Neural crest cell (in vitro differentiated cells): ENCODE measurements at places on chromosomes 5 and 9. TPM values are rescaled to one million over a fixed set of nuclear protein-coding genes. Genes with fewer than 3 reads are reported as not detected.
A peak's percentile ranks its signal among the peaks of the same experiment; 100 is the strongest.

DNA sequence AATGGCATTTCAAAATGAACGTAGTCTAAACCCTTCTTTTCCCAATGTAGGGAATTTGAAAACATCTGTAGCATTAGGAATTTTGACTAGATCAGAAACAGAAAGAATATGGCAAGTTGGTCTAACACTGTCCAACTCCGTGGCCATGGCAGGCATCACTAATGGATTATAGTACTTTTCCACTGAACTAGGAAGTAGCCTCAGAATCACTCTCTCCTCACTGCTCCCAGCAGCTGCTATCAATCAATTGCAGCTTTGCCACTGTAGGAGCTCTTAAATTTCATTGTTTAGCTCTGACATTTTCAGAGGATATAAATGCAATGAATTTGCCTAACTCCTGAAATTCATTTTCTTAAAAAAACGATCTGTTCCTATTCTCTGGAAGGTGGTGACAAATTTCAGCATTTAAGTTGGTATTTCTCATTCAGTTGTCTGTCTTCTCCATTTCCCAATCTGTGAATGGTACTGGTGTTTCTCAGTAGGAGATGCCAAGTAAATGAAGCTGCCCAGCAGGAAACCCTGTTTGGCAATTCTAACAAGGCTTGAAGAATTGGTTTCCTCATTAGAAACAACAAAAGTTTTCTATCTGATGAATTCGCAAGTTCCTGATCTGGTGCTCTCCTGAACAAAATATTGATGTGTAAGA, 64.7 kb downstream of the TLR4 start:
- DNase-seq = no peak
- H3K4me3 ChIP-seq = no peak overlapping the region
- peaks cover 2% of the 10 kb centered on the region for H3K4me1 ChIP-seq
- no peaks in the 10 kb centered on the region for H3K27me3 ChIP-seq

DNA sequence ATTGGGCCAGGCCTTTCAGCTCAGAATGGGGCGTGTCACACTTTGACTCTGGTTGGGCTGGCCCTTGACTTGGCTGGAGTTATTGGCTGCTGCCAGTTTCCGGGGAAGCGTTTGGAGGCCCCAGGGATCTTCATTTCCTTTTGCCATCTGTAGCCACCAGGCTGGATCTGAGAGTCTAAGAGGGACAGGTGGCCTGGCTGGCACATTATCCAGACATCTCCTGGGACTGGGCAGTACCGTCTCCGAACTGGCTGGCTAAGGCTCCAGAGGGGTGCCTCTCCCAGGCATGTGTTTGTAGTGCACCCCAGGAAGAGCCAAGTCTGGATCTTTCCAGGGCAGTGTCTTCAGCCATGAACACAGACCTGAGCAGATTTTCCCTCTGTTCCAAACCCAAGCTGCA, 9.7 kb upstream of the JADE2 start:
- peaks cover 7% of the 10 kb centered on the region for H3K4me1 ChIP-seq
- no peak for DNase-seq
- H3K27me3 ChIP-seq = peaks cover 14% of the 10 kb centered on the region
- H3K27ac ChIP-seq = no peak overlapping the region

DNA sequence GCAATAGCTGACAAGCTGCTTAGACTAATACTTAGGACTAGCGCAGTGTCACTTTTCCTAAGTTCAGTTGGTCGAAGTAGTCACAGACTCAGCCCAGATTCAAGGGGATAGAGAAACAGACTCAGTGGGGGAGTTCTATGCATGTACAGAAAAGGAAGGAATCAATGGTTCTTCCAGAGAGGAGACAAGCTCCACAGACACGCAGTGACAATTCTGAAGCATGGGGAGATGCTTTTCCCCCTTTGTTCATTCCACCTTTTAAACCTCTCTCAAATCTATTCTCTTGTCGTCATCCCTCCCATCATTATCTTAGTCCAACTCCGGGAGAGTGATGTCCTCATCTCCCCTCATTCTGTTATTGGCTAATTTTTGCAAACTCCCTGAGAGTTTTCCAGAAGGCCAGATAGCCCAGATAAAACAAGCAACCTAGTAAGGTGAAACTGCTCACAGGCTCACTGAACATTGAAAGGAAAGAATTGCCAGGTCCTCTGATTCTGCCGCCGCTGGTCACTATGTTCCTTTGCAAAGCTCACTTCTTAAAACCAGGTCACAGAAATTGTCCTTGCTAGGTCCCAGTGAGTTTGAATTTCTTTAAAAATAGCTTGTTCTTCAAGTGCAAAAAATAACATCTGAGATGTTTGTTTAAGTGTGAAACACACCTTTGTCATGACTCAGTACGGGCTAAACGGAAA, 13.4 kb upstream of the STRBP start:
- no peaks in the 10 kb centered on the region for H3K27me3 ChIP-seq
- H3K4me3 ChIP-seq = no peak overlapping the region
- no peak overlapping the region for H3K27ac ChIP-seq
- DNase-seq = no peak

The TTC16 gene
- not detected in 2 replicates for total RNA-seq

DNA sequence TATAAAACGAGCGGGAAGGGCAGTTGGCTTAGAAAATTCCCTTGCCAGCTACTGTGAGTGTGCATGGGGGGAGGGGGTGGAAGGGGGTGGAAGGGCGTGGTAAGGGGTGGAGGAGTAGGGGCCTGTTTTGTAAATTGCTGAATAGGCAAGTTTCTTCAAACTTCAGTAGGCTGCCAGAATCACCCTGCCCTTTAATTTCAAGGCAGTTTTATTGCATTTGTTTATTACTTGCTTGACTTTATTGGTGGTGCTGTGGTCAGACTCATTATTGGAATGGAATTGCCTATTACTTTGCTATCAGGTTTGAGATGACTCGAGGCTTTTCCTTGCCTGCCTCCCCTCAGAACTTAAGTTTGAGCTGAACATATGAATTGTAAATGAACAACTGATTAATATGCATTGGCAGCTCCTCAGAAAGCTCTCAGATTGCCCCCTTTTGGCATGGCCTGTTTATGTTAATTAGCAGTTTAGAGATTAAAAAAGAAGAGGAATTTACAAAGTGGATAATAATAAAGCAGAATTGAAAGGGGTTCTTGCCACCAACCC, 76.0 kb downstream of the SEMA6A start:
- H3K27ac ChIP-seq = no peak overlapping the region
- H3K4me1 ChIP-seq = peaks cover 66% of the 10 kb centered on the region
- peaks cover 31% of the 10 kb centered on the region for H3K36me3 ChIP-seq
- no peak overlapping the region for H3K4me3 ChIP-seq
- no peaks in the 10 kb centered on the region for H3K27me3 ChIP-seq

The PCDHGA12 gene
- 1.5 and 1.8 TPM in 2 replicates for total RNA-seq

GRCh38 chr5:155700333-155700732, 626.6 kb upstream of the SGCD start:
- H3K27me3 ChIP-seq = peaks cover 4% of the 10 kb centered on the region
- H3K36me3 ChIP-seq = no peaks in the 10 kb centered on the region
- no peak overlapping the region for H3K4me3 ChIP-seq
- H3K4me1 ChIP-seq = no peaks in the 10 kb centered on the region

GRCh38 chr5:172637110-172637580, 3.9 kb upstream of the NEURL1B start:
- H3K27me3 ChIP-seq = peaks cover 13% of the 10 kb centered on the region
- H3K4me3 ChIP-seq = no peak overlapping the region
- H3K4me1 ChIP-seq = peaks cover 8% of the 10 kb centered on the region
- H3K36me3 ChIP-seq = no peaks in the 10 kb centered on the region
- DNase-seq = no peak

DNA sequence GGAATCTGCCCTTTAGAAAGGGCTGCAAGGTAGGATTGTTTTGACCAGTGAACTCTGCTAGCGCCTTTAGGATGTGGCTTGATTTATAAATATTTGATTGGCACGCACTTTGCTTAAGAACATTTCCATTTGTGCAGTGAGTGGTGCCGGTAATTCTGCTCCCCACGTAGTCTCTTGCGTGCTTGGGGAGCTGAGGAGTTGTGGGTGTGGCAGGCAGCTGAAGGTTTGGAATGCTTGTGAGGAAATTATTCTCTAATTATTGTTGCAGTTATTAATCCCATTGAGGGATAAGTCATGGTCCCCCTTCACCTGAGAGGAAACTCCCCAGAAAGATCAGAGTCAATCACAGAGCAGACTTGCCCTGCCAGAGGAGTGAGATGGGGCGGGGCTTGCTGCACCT, 76.7 kb downstream of the FGF1 start:
- no peak for DNase-seq
- no peaks in the 10 kb centered on the region for H3K36me3 ChIP-seq
- no peaks in the 10 kb centered on the region for H3K27me3 ChIP-seq
- H3K4me3 ChIP-seq = no peak overlapping the region

GRCh38 chr5:55973296-55973695, 21.5 kb downstream of the IL6ST start:
- no peak overlapping the region for H3K4me3 ChIP-seq
- DNase-seq = no peak
- no peak overlapping the region for H3K27ac ChIP-seq
- peaks cover 5% of the 10 kb centered on the region for H3K36me3 ChIP-seq
- peaks cover 7% of the 10 kb centered on the region for H3K4me1 ChIP-seq

DNA sequence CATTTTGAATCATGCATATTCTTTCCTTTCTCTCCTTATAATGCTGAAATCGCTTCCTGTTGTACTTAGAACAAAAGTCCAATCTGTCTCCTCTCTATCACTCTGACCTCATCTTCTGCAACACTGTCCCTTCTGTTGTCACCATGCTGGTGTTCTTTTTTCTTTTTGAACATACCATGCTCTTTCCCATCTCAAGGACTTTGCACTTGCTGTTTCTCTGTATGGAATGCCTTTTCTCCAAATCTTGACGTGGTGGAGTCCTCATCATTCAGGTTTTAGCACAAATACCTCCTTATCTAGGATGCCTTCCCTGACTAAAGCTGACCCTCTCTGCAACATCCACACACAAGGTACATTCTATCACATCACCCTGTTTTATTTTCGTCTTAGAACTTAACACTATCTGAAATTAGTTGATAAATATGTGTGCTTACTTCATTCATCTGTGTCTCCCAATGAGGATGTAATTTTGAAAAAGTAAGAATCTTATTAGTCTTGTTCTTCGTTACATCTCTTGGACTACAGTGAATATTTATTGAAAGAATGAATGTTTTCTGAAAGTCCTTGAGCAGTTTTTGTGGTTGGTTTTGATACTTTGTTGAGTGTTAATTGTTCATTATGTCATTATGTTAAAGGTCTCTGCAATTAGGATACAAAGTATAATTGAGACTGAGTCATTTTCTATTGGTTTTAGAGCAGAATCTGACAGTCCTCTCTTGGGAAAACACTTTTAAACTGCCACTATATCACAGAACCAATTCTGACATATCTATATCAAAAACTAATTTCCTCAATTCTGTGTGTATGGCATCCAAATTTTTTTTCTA, 145.3 kb upstream of the RASA1 start:
- H3K27me3 ChIP-seq = no peaks in the 10 kb centered on the region
- DNase-seq = no peak
- H3K27ac ChIP-seq = no peak overlapping the region

The TRMO gene
- total RNA-seq = 11.4 and 12.7 TPM in 2 replicates

The PELO gene
- 11.6 and 11.8 TPM in 2 replicates for total RNA-seq

The AIF1L gene
- total RNA-seq = 118 and 122 TPM in 2 replicates

- no peaks in the 10 kb centered on the region for H3K4me1 ChIP-seq
- no peak for DNase-seq
- H3K27me3 ChIP-seq = no peaks in the 10 kb centered on the region
- no peaks in the 10 kb centered on the region for H3K36me3 ChIP-seq
- H3K27ac ChIP-seq = no peak overlapping the region
Measured at GRCh38 chr5:140480310-140481014, 67.0 kb upstream of the EIF4EBP3 start.

DNA sequence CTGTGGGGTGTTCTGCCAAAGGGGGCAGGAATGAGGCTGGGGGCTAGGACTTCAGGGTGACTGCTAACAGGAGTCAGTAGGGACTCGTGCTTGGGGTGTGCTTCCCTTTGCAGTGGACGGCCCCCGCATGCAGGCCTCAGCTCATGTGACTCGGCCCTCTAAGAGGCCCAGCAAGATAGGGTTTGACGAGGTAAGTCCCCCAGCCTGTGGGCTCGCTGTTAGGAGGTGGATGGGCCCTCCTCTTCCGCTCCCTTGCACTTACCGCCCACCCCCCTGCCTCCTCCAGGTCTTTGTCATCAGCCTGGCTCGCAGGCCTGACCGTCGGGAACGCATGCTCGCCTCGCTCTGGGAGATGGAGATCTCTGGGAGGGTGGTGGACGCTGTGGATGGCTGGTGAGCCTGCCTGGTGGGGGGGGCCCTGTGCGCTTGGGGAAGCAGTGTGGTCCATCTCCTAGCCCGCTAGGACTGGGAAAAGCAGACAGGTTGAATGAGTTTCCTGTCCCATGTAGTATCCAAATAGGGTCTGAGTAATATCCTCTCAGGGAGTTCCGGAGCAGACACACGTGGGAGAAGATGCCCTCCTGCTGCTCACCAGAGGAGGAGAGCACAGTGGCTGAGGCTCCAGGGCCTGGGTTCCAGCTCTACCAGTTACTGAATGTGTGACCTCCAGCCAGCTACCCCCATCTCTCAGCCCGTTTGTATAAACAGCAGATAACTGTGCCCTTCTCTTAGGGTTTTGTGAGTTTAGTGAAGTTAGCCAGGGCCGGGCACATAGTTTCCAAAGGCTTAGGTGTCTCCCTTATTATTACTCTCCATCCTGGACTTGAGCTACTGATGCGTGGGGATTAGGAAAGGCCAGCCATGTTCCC, 8.2 kb downstream of the CERCAM start:
- H3K36me3 ChIP-seq = no peaks in the 10 kb centered on the region
- H3K27ac ChIP-seq = peak overlapping the region; percentile 75
- H3K4me3 ChIP-seq = peak overlapping the region; percentile 38
- DNase-seq = no peak
- peaks cover 5% of the 10 kb centered on the region for H3K4me1 ChIP-seq

GRCh38 chr9:127947841-127948710, 10.4 kb upstream of the DPM2 start:
- peaks cover 52% of the 10 kb centered on the region for H3K4me1 ChIP-seq
- no peaks in the 10 kb centered on the region for H3K27me3 ChIP-seq
- H3K36me3 ChIP-seq = peaks cover 4% of the 10 kb centered on the region
- DNase-seq = no peak
- no peak overlapping the region for H3K4me3 ChIP-seq

DNA sequence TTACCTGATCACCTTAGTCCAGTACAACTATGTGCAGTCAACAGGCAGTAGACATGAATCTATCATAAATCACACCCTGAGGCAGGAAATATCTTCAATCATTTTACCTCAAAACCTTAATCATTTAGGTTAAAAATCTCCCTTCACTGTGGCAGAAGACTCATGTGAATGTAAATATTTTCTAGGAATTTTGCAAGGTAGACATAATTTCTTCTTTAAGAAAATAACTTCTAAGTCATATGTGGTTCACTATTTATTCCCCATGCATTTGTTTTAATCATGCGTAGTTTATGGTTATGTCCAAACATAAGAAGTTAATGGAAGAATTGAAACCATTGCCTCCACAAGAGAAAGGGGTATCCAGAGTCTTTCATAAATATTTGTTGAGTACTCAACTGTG, 97.0 kb downstream of the HMHB1 start:
- H3K36me3 ChIP-seq = no peaks in the 10 kb centered on the region
- no peak overlapping the region for H3K4me3 ChIP-seq
- no peaks in the 10 kb centered on the region for H3K4me1 ChIP-seq
- no peaks in the 10 kb centered on the region for H3K27me3 ChIP-seq
- peak overlapping the region; percentile 46 for H3K27ac ChIP-seq
- DNase-seq = no peak
